ENCODE measurements at places on chromosomes 3 and 15.

- DNase-seq, result no peak
These were observed 59.9 kb downstream of the MESD start for GRCh38 chr15:80929689-80930088.

- no peak for DNase-seq
These were observed 270.2 kb upstream of the GBE1 start for GRCh38 chr3:82031596-82031995.

GRCh38 chr15:31435912-31436628 lies 109.4 kb downstream of the KLF13 start:
- peak; percentile 59 for DNase-seq

DNA sequence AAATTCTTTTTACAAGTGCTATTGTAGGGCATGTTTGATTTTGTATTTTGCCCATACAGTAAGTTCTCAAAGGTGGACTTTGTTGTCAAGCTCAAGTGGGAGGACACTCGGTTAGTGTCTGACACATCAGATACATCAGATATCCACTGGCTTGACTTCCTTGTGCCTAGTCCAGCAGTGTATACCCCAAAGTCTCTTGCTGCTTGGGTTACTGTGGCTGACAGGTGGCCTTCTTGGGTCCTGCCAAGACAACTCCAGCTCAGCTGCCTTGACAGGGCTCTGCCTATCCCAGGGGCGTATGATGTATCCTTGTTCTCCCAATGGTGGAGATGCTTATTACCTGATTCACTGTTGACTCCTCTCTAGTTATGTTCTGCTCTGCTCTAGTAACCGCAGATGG lies 214.9 kb downstream of the CBLB start:
- DNase-seq, result no peak

DNA sequence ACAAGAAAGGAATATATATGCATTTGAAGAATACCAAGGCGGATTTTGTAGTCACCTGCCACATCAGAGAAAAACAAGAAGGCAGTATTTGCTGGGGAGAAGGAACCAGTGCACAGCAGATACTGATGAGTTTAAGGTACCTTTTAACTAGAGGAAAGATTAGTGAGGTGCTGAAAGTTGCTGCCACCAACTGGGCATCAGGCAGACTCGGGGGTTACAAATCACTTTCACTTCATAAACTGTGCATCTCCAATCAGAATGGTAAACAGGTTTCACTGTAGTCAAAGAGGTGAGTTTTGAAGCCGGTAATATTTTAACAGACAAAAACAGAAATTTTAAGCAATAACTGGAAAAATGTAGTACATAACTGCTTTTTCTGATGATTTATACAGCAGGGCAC lies 4.1 kb downstream of the FBN1 start:
- DNase-seq, result no peak

- peak; percentile 4 for DNase-seq
These were observed 199.8 kb downstream of the UBE2E2 start for GRCh38 chr3:23402728-23403492.

GRCh38 chr3:102180280-102180931 lies 254.4 kb upstream of the ZPLD1 start:
- no peak for DNase-seq

GRCh38 chr3:100437721-100438622 lies 36.6 kb downstream of the LNP1 start:
- no peak for DNase-seq

DNA sequence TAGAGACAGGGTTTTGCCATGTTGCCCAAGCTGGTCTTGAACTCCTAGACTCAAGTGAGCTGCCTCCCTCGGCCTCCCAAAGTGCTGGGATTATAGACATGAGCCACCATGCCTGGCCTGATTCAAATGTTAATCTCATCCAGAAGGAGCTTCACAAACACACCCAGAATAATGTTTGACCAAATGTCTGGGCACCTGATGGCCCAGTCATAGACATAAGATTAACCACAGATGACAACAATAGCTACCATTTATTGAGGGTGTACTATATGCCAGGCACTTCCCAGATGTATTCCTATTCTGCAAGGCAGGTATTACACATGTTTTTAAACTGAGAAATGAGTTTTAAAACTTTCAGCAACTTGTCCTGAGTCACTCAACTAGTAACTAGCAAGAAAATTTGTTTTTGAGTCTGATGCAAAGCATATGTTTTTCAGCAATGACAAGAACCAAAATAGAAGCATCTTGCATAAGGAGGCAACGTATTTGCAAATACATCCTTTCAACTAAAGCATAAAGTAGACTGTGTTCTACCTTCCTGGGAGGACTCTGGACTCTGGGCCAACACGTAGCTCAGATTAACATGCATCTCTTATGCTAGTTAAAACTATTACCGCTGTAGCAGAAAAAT lies 8.1 kb upstream of the SPG21 start:
- DNase-seq, result no peak

DNA sequence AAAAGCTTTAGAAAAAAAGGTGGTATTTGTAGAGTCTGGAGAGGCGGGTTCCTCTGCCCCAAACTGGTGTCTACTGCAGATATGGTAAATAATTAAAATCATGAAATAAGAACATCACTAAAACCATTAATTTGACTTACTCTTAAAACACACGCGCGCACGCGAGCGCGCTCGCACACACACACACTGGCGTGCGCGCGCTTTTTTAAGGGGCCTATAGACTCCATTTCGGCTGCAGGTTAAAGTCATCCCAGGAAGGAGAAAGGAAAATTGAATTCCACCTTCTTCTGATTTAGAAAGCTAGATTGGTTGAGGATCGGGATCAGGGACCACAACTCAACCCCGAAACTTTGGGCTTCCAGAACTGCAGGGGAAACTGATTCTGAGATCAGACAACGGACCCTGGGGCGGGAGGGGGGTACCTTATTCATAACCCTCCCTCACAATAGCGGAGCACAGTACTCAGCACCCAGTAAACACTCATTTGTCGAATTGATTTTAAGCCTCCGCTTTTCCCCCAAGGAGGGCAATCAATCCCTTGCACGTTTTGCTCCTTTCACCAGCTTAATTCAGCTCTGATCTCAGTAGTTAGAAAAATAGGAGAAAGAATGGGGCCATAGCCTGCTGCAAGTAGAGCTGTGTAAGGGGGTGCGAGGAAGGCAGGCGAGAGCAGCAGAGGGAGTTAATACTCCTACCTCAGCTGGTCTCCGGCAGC lies 509 bp upstream of the LRRC3B start:
- no peak for DNase-seq

DNA sequence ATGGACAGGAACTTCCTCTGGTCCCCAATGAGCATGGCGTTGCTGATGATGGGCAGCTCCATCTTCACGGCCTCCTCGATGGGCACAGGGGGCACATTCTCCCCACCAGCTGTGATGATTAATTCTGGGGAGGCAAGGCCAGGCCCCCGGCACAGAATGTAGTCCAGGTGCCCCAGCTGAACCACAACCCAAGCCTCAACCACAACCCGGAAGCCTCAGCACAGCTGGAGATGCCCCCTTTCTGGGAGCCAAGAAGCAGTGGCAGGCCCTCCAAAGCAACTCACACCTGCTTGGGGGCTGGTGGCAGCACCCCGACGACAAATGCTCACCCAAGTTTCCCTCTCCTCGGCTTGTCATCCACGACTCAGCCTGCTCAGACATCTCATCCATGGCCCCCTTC lies 25.2 kb downstream of the IDH3A start:
- DNase-seq, result peak; percentile 36

GRCh38 chr15:41105348-41106334 lies 10.4 kb downstream of the INO80 start:
- no peak for DNase-seq

DNA sequence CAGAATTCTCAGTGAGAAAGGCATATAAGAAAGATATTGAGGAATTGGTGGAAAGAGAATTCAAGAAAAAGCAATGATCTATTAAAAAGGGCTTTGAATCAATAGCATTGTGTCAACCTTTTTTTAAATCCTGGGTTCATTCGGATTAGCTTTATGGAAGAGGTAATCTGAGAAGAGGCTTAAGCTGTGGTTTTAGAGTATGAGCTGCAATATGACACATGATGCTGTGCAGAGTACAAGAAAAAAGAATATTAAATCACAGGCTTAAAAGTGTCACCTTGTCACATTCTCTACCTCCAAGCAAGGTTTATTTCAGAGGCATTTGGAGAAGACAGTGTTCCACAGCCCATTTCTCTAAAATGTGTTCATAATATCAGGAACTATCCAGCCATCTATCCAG lies 128.9 kb downstream of the RTP4 start:
- no peak for DNase-seq

DNA sequence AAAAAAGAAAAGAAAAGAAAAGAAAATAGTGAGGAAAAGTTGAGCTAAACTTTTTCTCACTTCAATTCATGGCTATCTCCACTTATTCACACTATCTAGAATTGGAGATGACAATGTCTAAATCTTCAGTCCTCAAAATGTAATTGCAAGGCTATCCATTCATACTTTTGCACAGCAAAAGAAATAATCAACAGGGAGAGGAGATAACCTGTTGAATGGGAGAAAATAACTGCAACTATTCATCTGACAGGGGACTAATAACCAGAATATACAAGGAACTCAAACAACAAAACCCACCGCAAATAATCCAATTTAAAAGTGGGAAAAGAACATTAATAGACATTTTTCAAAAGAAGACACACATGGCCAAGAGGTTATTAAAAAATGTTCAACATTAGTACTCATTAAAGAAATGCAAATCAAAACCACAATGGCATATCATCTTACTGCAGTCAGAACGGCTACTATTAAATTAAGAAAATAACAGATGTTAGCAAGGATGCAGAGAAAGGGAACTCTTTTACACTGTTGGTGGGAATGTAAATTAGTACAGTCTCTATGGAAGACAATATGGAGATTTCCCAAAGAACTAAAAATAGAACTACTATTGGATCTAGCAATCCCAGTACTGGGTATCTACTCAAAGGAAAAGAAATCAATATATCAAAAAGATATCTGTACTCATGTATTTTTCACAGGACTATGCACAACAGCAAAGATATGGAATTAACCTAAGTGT lies 73.5 kb upstream of the PPIB start:
- DNase-seq, result no peak

- peak; percentile 76 for DNase-seq
These were observed 162.4 kb upstream of the CFAP20DC start for GRCh38 chr3:59212128-59212779.

GRCh38 chr3:178263236-178263916 lies 272.9 kb upstream of the KCNMB2 start:
- DNase-seq, result no peak

DNA sequence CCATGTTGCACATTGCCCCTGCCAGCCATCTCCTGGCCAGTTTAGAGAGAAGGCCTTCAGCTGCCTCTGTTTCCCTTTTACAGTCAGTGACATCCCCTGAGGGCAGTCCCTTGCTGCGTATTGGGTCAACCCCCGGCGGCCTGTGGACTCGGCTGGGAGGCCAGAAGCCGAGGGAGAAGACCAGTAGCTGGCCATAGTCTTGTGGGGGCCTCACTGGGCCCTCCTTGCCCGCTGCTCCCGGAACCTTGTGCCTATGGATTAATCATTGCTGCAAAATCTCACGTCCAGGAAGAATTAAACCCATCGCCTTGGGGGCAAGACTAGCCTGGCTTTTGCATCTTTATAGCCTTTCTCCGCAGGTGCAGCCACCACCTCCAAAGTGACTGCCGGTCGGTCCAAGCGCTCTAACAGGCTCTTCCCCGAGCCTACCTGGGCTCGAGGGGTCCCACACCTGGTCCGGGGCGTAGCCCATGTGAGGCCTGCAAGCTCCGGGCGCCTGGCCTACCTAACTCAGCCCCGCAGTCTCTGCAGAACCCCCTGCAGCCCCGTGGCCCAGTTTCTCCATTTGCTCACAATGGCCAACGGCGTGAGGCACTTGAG lies 870 bp upstream of the CHAC1 start:
- DNase-seq, result no peak

- DNase-seq, result no peak
These were observed 36.7 kb downstream of the PLOD2 start for GRCh38 chr3:146124126-146124801.

GRCh38 chr3:12157026-12157425 lies 1.7 kb downstream of the TIMP4 start:
- no peak for DNase-seq

DNA sequence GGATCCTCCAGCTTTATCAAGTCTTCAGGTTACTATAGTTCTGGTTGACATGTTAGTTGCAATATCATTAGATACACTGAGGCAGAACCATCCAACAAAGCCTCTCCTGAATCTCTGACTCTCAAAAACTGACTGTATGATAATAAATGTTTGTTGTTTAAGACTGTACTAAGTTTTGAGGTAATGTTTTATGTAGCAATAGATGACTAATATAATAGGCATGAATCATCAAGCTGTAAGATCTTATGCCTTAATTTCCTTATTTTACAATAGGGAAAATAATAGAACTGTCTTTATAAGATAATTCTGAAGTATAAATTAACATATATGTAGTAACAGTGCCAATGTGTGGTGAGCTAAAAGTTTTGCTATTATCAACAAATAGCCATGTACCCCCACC lies 88.9 kb upstream of the TBC1D5 start:
- DNase-seq, result no peak

DNA sequence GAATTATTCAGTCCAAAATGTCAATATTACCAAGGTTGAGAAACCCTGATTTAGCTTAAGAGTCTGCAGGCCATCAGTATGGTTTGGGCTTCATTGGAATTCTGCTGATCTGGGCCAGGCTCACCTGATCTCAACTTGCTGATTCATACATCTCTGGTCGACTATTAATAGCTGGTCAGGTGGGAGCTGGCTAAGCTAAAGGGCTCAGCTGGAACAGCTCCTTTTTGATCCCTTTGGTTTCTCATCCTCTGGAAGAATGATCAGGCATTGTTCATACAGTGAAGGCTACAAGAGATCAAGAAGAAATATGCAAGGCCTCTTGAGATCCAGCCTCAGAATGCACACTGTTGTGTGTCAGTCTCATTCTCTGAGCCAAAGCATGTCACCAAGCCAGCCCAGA lies 123.3 kb upstream of the MME start:
- DNase-seq, result no peak

- no peak for DNase-seq
These were observed 8.8 kb downstream of the NUP210 start for GRCh38 chr3:13411186-13411860.

DNA sequence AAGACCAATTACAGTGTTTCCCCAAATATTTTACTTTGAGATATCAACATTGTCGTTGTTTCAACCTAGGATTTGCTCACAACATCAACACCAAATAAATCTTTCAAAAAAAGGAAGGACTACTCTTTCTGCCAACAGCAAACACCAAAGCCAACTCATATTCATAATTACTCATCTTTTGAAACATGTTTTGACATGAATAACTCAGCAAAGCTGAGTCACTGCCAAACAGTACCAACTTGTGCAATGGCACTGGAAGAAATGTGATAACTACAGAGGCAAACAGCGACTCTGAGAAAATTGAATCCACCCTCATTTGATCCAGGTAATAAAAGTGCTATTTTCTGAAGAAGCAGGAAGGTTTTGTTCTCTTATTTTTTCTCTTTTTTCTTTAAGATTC lies 67.2 kb downstream of the PEX5L start:
- DNase-seq, result peak; percentile 84

DNA sequence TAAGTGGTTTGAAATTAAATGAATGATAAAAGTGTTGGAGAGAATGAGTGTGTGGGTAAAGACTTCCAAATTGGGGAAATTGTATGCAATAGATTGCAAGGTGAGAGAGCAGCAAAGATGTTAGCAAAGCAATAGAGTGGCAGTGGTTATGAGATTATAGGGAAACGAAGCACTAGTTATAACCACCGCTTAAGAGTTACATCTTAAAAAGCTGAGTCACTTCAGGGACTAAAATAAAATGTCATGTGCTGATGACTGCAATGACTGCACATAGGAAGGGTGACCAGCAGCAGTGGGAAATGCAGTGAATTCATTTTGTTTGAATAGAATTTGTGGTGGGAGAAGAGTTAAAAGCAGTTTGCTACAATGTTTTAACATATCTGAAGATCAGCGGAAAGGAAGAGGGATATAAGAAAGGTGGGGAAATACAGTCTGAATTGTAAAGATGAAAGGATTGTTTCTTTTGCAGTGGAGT lies 127.3 kb downstream of the RAP2B start:
- DNase-seq, result no peak
